ENCODE measurements at places on chromosomes 1 and 21.

DNA sequence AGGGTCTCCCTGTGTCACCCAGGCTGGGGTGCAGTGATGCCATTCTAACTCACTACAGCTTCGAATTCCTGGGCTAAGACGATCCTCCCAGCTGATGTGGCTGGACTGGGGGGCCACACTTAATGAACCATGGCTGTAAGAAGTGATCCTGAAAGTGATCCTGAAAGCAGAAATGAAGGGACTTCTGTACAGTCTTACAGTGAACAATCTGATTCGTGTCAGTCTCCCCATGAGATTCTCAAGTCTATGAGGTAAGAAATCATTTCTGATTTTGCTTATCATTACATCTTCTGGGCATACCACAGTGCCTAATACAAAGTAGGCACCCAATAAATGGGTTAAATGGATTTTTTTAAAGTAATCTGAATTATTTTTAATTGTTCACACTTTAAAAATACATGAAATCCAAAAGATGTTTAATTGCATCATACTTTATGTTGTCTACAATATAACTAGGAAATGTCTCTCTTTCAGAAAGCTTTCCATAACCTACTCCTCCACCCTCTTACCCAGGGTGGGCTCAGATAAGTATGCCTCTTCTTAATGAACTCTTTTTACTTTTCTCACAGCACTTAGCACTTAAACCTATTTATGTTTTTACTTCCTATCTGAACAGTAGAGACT is 21.5 kb downstream of the TUT4 start:
- DNase-seq = no peak

GRCh38 chr1:1274931-1275431 is 1.3 kb upstream of the UBE2J2 start:
- DNase-seq = no peak

GRCh38 chr1:185058110-185058509 is 12.8 kb downstream of the RNF2 start:
- DNase-seq = no peak

GRCh38 chr1:26372039-26372438 is 511 bp downstream of the ZNF683 start:
- DNase-seq = no peak

DNA sequence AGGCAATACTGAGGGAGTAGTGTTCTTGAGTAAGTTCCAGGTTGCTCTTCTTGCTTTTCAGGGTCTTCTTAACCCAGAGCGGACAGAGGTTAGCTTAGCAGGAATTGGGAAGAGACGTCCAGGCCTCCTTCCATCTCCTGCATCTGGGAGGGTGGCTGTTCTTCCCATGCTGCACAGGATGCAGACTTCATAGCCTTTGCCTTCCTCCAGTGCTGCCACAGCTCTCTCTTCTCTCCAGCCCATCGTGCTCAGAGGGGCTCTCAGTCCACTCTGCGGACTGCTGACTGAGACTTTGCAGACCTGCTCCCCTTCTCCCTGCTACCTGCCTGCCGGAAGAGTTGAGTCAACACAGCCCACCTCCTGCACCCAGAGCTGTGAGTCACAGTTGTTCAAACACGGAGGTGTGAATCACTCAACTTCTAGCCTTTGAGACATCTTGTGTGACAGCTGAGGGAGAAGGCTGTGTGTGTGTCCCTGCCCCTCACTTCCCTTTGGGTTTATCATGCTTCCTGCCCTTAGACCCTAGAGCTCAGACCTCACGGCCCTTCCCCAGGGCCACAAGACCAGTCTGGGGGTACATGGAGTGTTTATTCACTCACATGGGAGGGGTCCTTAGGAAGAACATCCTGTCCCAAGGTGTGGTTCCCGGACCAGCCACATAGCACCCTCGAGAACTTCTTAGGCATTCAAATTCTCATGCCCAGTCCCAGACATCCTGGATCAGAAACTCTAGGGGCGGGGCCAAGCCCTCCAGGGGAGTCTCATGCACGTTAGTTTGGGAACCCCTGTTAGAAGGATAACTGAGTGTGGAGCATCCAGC is 158.3 kb upstream of the CACNA1E start:
- no peak for DNase-seq

- peak; percentile 92 for DNase-seq
Observed at GRCh38 chr1:211258756-211259637, at the start of gene RCOR3. Gene RCOR3 (plus strand): TSS chr1:211259366. CDS start chr1:211259561, 195 bp downstream.

DNA sequence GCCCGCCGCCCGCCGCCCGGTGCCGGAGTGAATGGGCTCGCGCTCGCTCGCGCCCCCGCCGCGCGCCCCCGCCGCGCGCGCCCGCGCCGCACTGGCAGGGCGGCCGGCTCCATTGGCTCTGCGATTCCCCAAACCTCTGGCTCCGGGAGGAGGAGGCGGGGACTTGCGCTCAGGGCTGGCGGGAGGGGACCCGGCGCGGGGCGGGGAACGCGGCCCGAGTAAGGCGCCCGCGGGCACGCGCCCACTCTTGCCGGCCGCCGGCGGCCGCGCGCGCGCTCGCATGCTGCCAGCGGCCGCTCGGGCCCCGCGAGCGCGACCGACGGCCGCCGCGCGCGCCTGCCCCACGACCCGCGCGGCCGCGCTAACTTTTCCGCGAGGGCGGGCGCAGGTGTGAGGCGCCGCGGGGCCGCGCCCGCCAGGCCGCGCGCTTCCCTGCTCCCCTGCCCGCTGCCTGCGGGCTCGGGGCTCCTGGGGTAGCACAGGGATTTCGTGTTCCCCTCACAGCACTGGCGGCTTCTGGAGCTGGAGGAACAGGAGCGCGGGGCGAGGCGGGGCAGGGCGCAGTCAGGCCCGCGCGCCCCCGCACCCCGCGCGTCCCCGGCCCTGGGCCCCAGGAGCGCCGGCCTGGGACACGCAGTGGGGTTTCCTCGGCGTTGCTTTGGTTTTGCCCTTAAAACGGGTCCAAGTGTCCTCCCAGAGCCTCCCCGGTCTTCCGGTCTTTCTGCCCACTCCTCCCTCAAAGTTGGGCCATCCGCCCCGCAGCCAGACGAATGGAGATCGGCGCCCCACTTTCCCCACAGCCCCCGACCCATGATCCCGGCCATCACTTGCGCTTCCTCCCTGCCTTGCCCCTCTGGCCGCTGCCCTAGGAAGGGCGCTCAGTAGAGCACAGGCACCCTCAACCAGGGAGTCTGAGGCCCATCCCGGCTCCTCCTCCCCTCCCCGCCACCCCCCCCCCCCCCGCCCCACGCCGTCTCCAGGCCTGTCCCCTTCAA is 101.5 kb downstream of the CASZ1 start:
- DNase-seq = peak; percentile 92

DNA sequence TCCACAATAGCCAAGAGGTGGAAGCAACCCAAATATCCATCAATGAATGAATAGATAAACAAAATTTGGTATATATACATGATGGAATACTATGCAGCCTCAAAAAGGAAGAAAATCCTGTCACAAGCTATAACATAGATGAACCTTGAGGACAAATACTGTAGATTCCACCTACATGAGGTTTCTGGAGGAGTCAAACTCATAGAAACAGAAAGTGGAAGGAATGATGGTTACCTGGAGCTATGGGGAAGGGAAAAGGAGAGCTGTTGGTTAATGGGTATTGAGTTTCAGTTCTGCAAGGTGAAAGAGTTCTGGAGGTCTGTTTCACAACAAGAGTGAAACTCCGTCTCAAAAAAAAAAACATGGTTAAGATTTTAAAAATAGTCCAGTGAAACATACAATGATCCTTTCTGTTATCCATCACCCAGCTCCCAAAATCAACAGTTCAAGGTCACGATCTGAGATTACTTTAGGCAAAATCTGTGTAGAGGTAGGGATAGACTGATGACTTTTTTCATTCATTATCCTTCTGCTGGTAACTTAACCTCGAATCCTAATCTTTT is 80.8 kb upstream of the HNRNPU start:
- no peak for DNase-seq

DNA sequence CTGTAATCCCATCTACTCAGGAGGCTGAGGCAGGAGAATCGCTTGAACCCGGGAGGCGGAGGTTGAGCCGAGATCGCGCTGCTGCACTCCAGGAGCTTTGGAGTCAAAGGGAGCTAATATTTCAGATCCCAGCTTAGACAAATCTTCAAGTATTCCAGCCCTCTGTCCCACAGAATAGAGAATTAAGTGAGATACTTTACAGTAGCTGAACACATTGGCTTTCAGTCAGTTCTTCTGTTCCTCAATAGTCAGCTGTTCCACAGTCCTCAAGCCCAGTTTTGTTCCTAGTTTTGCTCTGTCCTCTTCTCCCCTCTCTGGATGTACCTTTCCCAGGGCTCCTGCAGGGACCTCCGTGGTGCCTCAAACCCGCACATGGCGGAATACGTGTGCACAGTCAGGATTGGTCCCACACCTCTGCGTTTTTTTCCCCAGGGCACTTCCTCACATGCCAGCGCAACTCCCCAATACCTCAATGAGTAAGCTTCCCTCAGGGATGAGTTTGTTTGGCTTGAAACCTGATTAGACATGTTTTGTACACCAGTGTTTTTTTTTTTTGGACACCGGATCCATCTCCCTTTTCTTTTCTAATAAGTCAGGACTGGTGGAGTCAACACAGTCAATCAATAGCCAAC is 1.2 kb downstream of the MFN2 start:
- DNase-seq = no peak
